HAP-1 (cell line): ENCODE measurements at places on chromosomes 4 and X.

- DNase-seq: no peak
Measured at GRCh38 chr4:5858020-5858769, 34.7 kb downstream of the CRMP1 start.

GRCh38 chr4:121129606-121130325 lies 34.4 kb downstream of the TNIP3 start:
- no peak for DNase-seq

DNA sequence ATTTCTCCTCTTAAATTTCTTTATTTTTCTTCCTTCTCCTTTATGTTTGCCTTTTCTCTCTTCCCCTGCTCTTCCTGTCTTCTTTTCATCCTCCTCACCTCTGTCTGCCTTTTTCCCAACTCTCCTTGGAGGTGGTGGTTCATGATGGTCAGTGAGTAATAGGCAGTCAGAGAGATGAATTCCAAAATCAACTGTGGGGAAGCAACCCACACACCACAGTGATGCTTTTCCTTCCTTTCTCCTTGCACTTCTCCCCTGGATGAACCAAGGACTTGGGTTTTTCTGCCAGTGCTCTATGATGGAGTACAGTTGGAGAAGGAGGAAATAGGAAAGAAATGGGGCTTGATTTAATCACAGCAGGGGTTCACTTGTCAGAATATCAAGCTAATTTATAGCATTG lies 153.8 kb downstream of the DCK start:
- DNase-seq: no peak

DNA sequence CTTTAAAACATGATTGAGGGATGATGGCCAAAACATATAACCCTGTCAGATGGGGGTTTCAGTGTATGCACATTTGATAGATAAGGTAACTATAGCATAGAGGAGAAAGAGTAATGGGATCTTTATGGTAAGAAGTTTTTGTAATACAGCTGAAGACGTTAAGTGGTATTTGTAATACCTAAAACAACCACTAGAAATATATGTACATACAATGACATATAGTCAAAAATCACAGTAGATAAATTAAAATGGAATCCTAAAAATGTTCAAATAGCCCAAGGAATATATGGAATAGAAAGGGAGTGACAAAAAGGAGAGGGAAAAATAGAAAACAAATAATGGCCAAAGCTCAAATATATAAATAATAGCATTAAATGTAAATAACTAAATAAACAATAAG lies 371.3 kb upstream of the FSTL5 start:
- DNase-seq: no peak

- DNase-seq: no peak
Measured at GRCh38 chrX:10828036-10828435, 207.7 kb upstream of the MID1 start.

DNA sequence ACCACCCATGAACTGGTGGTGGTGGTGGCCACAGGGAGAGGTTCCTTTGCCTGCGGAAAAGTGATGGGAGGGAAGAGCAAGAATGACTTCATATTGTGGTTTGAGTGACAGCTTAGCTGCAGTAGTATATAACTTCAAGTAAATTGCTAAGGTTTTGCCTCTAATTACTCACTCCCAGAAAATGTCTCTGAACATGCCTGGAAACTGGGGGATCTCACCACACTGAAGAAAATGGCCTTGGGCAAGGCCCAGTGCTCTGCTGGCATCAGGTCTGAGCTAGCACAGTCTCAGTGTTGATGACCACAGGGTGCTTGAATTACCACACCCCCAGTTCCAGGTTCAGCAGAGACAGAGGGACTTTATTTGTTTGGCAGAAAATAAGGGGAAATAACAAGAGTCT lies 2085.4 kb downstream of the ARAP2 start:
- no peak for DNase-seq

GRCh38 chr4:8916351-8916885 lies 44.8 kb upstream of the HMX1 start:
- no peak for DNase-seq

- DNase-seq: no peak
Measured at GRCh38 chr4:134539729-134540231, 338.2 kb upstream of the PABPC4L start.

DNA sequence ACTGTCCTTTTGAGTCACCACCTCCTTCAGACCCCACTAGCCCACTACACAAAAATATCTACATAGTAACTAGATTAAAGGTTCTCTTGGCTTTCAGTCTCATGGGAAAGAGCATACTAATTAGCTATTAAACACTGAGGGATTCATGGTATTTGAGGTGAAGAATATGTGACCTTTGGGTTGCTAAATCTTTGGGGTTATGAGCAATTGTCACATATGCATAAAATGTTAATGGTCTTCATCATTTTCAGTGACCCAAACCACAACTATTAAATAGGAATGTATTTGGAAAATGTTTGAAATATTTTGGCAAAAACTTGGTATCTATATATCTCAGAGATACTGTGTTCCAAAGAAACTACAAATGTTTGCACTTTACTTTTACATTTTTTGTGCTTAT lies 365.1 kb downstream of the MAGEB5 start:
- DNase-seq: no peak

DNA sequence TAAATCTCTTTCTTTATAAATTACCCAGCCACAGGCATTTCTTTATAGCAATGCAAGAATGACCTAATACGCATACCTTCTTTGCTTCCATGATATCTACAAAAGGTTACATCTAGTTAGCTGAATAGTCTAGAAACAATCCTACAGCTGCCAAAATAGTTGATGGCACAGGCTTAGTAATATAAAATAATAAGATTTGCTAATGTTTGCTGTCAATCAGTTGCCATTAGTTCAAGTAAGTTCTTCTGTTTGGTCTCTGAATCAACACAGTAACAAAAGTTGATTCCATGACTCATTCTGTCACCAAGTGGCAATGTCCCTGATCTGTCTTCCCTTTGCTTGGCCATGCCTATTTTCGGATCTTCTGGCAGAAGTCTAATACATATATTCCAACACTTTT lies 470.2 kb downstream of the SPRY1 start:
- DNase-seq: no peak

GRCh38 chrX:153443476-153444332 lies 2.2 kb downstream of the TREX2 start:
- DNase-seq: no peak

DNA sequence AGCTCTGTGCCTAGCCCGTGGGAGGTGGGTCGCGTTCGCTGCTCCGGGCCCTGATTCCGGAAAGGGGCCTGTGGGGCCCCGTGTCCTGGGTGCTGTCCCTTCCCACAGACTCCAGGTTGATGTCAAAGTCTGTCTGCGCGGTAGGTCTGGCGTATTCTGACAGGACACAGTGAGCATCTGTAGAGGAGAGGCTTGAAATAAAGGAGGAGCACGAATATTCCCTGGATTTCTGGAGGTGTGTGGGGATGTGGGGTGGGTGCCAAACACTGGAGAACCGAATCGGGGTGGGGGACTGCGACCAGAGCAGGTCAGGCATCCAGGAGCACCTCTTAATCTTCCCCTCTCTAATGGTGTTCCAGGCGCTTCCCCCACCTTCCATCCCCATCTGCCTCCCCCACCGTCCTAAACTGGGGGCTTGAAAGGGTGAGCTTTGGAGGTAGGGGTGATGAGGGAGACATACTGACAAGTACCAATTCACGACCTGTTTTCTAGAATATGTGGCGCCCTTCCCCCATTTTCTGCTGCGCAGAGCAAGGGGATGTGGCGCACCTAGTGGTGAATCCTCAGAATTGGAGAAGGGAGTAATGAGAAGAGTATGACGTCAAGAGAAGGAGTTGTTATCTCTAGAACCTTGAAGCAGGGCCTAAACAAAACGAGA lies 877 bp downstream of the GPRASP1 start:
- DNase-seq: no peak

DNA sequence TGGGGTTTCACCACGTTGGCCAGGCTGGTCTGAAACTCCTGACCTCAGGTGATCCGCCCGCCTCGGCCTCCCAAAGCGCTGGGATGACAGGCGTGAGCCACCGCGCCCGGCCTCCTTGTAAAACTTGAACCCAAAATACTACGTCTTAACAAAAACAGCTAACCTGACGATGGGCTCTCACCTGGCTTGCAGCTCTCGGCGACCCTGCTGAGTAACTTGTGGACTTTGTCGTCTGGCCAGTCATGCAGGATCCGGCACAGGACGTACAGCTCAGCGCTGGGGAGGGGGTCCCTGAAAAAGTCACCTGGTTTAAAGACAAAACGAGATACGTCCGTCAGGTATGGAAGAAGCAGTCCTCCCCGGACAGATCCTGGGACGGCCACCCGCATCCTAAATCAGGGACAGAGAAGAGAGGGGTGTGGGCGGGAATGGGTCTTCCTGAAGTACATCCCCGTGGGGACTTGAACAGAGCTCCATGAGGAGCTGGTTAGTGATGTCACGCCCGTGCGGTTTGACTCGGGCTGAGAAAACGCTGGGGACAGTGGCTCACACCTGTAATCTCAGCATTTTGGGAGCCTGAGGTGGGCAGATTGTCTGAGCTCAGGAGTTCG lies 20.7 kb upstream of the SLC25A6 start:
- no peak for DNase-seq

- DNase-seq: peak; percentile 31
Measured at GRCh38 chr4:114386637-114387233, 211.9 kb upstream of the UGT8 start.

DNA sequence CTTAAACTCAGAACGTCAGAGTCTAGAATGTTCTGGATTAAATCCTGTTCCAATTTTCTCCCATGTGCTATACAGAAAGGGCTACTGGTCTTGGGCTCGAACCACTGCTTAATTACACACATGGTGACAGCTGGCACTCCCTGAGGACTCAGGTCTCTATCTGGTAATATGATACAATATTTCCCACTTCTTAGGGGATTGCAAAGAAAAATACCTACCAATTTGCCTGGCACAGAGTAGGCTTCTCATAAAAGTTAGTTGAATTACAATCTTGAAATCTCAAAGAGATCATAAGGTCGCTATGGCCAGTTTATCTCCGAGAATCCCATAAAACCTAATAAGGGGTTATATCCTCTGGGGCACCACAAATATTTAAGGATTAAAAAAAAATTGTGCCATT lies 8.6 kb downstream of the GPM6B start:
- no peak for DNase-seq

DNA sequence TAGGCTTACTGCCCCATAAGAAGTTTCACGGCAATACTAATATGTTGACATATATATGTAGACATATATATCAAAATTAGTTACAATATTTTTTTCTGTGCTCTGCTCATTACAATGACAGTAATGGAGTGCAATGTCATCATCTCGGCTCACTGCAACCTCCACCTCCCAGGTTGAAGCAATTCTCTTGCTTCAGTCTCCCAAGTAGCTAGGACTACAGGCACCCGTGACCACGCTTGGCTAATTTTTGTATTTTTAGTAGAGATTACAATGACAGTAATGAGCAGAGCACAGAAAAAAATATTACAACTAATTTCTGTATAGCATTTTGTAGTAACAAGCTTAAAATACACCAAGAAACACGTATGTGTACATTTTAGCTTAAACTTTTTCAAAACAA lies 7.6 kb downstream of the EIF4E start:
- no peak for DNase-seq

DNA sequence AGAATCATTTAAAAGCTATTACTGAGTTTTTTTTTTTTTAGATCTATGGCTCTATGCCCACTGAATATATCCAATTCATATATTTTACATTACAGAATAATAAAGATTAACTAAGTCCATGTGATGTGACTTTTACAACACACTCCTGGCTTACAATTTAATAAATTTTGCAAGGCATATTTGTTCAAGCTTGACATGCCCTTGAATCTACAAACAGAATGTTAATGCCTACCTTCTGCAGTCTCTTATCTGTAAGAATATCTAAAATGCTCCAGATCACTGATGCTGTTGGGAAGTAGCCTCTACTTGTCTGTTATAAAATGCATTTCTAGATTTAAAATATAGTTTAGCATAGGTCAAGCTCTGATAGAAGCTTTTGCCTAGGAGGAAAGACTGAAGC lies 100.7 kb upstream of the RASGEF1B start:
- no peak for DNase-seq

DNA sequence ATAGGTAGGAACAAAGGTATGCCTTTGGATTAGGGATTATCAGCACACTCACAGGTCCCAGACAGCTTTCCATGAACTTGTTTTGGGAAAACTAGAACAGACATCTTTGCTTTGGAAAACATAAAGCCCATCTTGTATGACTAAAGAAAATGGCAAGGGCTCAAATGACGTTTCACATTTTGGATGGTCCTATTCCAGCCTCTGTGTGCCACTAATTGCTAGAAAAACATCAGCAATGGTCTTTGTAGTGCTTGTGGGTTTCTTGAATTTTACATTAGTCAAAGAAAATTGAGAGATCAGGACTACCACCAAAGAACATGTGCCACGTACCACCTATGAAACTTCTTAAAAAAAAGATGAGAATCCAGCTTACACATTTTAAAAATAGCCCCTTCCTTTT lies 111.4 kb downstream of the HDAC8 start:
- no peak for DNase-seq
